ENCODE measurements at places on chromosomes 6 and 20.

DNA sequence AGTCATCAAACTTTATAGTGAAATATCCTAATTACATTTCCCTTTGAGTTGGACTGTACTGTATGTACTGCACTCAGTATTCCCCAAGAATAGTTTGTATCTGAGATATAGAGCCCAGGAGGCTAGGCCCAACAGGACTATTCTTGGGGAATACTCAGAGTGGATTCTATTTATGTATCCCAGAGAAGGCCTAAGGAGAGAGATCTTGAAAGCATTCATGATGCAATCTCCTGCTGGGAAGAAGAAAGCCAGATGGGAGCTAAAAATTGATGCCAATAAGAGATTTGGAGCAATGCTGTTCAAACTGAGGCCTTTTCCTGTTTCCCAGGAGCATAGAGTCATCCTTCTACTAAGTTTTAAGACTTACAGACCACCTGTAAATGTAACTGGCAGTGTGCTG, 452.1 kb upstream of the PLCB4 start:
- no peak for DNase-seq

- no peak for DNase-seq
Observed at GRCh38 chr20:37520419-37520955, 563 bp upstream of the NNAT start.

GRCh38 chr6:63864061-63864460, 228.5 kb downstream of the PHF3 start:
- no peak for DNase-seq

DNA sequence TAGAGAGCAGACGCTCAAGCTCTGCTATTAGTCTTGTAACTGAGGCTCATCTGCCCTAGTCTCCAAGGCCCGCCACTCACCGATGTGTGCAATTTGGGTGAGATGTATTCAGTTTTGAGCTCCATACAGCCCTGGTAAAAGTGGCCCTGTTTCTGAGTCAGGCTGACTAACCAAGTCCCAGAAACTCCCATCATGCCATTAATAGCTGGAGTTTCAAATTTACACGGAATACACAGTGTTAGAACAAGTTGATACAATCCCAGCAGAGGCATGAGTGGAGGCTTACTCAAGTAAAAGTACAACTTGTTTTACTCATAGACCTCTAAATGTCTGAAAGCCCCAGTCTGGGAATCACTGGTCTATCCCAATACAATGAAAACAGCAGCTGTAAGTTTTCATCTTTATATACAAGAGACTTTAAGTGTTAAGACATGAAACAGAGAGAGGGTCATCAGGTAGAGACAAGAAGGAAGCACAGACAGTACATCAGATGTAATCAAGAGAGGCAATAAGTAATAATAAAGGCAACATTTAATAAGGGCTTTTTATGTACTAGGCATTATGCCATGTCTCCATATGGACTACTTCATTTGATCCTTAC, 42.4 kb downstream of the RTN4IP1 start:
- DNase-seq: no peak

DNA sequence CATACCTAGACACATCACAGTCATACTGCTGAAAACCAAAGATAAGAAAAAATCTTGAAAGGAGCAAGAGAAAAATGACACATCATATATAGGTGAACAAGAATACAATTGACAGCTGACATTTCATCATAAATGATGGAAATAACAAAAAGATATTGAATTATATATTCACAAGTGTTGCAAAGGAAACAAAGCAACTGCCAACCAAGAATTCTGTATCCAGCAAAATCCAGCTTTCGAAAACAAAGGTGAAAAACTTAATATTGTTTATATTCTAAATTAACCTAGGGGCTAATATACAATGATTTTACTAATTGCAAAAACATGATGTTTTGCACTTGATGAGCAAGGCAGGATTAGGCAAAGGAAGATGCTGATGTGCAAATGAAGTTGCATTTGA, 84.3 kb downstream of the MOXD1 start:
- DNase-seq: no peak

DNA sequence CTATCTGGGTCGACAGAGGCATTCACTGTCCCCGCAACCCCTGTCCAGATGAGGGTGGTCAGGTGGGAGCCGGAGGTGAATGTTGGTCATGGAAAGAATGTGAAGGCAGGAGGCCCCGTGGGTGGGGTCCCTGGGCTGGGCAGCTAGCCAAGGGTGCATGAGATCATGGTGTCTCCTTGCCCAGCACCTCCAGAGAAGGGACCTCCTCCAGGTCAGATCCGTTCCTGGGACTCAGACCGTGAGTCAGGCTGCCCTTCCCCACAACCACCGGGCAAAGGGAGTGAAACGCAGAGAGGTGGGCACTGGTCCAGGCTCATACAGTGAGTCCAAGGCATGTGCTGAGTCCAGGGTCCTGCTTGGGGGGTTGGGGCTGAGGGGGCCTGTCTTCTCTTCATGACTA, 3.5 kb downstream of the FOXS1 start:
- DNase-seq: no peak

Measured in stimulated activated CD8-positive, alpha-beta memory T cell treated with anti-CD3 and anti-CD28 coated beads, Interleukin-2, amount 100 ng/mL, for 1 hour (primary cell).